ENCODE measurements at places on chromosomes 2 and 18.

DNA sequence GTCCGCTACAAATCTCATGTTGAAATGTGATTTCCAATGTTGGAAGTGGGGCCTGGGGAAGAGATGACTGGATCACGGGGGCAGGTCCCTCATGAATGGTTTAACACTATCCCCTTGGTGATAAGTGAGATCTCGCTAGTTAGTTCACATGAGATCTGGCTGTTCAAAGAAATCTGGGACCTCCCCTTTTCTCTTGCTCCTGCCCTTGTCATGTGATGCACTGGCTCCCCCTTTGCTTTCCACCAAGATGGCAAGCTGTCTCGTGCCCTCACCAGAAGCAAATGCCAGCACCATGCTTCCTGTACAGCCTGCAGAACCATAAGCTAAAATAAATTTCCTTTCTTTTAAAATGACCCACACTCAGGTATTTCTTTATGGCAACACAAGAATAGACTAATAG is 57.3 kb upstream of the C2orf15 start:
- no peak for DNase-seq

GRCh38 chr18:31230495-31230894 is 67.8 kb upstream of the DSC1 start:
- no peak for DNase-seq

DNA sequence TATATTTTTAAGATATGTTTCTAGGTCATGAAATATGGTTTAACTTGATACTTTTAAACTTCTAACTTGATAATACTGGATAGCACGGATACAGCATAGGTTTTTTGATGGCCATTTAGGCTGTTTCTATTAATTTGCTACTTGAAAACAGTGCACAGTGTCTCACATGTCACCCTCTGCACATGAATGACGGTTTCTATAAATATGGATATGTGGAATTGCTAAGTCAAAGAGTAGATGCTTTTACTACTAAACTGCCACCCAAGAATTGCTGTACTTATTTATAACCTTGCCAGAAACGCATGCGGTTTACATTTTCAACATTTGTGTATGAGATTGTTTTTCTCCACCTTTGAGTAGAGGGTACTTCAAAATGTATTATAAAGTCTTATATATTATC is 174.6 kb upstream of the LYPD1 start:
- DNase-seq = no peak

GRCh38 chr2:214180071-214180470 is 230.8 kb upstream of the VWC2L start:
- no peak for DNase-seq

DNA sequence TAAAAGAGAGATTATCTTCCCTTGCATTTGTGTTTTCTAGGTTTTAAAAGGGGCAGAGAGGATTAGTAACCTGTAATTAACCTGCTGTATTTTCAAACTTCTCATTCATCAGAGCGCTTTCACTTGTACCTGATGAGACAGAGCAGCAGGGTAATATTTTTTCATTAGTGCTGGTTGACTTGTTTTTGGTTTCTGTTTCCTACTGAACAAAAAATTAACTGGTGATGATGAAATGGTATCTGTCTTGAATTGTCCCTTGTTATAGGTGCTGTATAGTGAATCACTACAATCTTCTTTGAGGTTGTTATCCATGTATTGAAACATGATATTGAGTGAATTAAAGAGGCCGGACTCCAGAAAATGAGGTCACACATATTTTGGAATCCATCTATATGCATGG is 37.9 kb downstream of the CDH20 start:
- no peak for DNase-seq

- DNase-seq = no peak
These were observed 290.7 kb downstream of the SOX11 start for GRCh38 chr2:5982903-5983265.

All from right hindlimb (tissue), 1 donor.